ENCODE measurements at places on chromosomes 6 and 20.
A peak's percentile ranks its signal among the peaks of the same experiment; 100 is the strongest.

DNA sequence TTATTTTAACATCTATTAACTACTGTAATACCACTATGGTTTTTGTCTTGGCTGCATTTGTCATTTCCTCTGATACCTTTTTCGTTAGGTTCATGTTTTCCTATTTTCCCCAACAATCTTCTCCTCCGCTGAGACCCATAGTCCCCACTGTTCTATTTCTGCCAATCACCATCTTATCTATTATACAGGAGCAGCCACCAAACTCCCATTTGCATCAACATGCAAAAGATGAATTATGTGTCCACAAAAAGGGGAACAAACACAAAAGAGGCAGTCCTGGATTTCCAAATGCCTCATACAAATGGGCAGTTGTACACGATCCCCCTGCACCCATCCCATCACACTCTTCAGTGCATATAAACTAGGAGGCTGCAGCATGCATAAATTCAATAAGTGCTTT lies 121.7 kb upstream of the MYLIP start:
- no peak for DNase-seq

GRCh38 chr6:39050453-39051112 lies 2.0 kb downstream of the GLP1R start:
- no peak for DNase-seq

GRCh38 chr20:33042430-33042829 lies 11.0 kb downstream of the BPIFB6 start:
- DNase-seq: no peak

DNA sequence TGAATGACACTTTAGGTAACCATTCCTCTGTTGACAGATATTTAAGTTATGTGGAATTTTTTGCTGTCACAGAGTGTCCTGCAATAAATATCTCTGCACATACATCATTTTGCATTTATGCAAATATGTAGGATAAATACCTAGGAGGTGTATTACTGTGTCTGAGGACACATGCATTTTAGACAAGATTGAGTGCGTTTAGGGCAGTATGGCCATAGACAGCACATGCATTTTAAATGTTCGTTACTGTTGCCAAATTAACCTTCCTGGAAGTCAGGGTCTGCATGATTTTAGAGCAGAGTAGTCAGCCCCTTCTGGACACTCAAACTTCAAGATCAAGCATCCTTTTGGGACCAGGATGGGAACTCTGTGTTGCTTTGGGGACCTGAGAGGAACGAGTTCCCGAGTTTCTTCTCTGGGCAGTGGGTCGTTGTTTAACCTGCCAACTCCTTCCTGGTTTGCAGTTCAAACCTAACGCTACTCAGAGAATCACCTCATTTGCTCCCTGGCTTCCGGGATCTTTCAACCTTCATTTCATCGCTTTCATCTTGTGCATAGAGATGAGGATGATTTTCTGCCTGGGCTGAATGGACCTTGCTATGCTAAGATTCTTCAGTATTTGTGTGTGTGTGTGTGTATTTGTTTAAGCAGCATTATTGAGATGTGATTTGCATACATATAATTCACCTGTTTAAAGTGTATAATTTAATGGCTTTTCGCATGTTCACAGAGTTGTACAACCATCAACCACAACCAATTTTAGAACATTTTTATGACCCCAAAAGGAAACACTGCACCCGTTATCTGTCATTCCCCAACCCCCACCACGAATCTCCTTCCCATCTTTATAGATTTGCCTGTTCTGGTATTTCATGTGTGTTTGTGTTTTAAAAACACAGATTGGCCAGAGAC lies 9.8 kb downstream of the BCAS4 start:
- DNase-seq: no peak

GRCh38 chr20:50744143-50744792 lies 12.9 kb downstream of the PARD6B start:
- DNase-seq: peak; percentile 91

- DNase-seq: peak; percentile 50
These were observed 28.3 kb upstream of the PREP start for GRCh38 chr6:105431226-105431625.

DNA sequence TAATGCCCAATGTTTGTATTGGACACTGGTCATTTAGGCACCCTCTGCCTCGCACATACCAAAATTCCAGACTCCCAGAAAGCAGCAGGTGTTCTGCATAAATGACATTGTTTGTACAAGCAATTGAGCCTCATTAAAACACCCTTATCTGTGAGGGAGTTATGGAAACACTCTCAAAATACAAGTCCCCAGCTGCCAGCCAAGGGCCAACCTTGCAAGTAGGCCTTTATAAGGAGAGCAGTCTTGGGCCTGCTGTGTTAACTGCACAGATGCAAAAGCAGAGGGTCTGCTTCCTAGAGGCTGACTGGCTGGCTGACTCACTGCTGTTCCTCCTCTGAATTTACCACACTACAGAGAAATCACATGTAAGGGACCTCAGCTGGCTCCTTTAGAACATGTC lies 150.4 kb upstream of the HMGN3 start:
- peak; percentile 32 for DNase-seq

- DNase-seq: no peak
These were observed 514 bp downstream of the TCFL5 start for GRCh38 chr20:62860924-62861691.

DNA sequence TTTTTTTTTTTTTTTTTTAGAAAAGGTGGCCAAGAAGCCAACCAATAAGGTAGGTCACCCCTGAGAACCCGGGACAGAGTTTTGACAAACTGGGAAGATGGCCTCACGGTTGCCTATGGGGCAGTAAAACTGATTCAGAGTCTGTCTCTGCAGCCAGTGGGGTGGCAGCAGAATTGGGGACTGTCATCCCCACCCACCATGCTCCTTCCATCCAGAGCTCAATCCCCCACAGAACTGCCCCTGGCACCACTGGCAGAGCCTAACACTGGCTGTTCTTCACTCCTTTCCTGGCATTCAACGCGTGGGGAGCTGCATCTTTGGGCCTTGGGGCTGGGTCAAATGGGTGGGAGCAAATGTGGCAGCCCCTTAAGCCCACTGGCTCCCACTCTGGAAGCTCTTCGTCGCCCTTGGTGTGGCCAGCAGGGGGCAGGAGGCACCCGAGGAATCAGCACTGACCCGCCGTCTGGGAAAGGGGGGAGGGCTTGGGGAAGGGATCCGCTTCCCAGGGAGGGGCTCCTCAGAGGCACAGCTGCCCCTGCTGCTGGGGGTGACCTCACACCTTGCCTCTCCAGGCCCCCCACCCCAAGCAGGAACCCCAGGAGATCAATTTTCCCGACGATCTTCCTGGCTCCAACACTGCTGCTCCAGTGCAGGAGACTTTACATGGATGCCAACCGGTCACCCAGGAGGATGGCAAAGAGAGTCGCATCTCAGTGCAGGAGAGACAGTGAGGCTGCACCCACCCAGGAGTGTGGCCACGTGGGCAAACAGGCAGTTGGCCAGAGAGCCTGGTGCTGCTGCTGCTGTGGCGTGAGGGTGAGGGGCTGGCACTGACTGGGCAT lies 10.4 kb downstream of the CD40 start:
- DNase-seq: peak; percentile 9

- no peak for DNase-seq
These were observed 126.5 kb downstream of the FRK start for GRCh38 chr6:115934145-115934544.

- DNase-seq: no peak
These were observed 41.6 kb upstream of the TMEM244 start for GRCh38 chr6:129902681-129903080.

GRCh38 chr20:3046677-3047462 lies 1.0 kb downstream of the MRPS26 start:
- peak; percentile 33 for DNase-seq

DNA sequence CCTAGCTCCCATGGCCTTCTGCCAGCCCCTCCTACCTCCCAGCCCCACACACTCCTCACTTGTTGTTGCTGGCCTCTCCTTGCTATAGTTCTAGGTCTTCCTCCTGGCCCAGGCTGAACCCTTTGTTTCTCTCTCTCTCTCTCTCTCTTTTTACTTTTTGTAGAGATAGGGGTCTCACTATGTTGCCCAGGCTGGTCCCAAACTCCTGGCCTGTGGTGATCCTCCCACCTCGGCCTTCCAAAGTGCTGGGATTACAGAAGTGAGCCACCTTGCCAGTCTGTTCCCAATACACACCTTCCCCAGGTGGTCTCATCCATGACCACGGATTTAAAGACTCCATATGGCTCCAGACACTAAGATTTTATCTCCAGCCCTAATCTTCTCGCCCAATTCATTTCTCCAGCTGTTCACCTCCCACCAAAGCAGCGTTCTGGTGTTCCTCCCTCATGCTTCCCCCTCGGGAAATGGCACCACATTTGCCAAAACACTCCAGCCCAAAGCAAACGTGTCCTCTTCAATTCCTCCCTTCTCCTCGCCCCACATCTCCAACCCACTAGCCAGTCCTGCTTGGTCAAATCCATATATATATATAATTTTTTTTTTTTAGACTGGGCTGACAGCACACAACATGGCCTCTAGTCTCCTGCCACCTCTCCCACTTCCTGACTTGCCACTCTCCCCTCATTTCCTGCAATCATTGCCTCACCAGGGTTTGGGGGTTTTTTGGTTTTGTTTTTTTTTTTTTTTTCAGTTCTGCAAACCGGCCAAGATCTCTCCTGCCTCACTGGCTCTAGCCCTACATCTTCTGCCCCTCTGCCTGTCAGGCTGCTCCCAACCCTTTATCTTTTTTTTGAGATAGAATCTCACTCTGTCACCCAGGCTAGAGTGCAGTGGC lies 104.4 kb downstream of the NCR2 start:
- DNase-seq: no peak

- peak; percentile 30 for DNase-seq
These were observed 211.5 kb downstream of the SOX4 start for GRCh38 chr6:21804941-21805610.

GRCh38 chr6:156848123-156848522 lies 70.9 kb downstream of the ARID1B start:
- DNase-seq: no peak

- peak; percentile 54 for DNase-seq
These were observed 4.3 kb downstream of the VAPB start for GRCh38 chr20:58393299-58393698.

DNA sequence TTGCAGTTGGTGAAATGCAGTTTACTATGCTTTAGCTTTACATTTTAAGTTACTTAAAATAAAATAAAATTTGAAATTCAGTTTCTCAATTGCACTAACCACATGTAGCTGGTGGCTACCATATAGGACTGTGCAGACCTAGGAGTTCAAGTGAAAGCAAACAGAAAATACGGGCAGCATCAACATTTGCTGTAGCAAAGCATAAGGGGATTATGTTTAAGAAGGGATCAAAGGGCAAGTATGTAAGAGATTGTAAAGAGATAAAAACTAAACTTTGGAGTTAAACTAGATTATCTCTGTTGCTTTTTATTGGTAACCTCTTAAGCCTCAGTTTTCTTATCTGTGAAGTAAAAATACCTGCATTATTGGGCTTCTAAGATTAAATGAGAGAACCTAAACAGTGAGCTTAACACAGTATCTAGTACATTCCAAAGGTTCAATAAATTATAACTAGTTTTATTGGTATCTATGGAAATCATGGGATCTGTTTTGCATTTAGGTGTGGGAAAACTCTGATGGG lies 81.2 kb downstream of the SPTLC3 start:
- DNase-seq: no peak

DNA sequence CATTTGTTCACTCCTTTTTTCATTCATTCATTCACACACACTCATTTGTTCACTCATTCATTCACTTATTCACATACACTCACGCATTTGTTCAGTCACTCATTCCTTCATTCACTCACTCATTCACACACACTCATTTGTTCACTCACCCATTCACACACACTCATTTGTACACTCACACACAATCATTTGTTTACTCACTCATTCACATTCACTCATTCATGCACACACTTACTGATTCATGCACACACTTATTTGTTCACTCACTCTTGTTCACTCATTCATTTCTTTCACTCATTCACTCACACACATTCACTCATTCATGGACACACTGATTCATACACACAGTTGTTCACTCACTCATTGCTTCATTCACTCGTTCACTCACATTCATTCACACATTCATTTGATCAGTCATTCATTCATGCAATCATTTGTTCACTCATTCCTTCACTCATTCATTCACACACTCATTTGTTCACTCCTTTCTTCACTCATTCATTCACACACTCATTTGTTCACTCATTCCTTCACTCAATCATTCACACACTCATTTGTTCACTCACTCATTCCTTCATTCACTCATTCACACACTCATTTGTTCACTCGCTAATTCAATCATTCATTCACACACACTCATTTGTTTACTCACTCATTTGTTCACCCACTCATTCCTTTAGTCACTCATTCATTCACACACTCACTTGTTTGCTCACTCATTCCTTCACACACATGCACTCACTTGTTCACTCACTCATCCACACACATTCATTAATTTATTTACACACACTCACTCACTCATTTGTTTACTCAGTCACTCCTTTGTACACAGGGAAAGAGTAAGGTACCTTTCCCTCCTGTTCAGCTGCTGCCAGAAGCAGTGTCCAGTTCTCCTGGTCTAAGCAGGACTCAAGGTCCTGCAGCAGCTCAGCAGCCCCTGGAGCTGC lies 50.7 kb upstream of the BHLHE23 start:
- DNase-seq: peak; percentile 5

GRCh38 chr20:49845060-49845459 lies 32.4 kb downstream of the SLC9A8 start:
- no peak for DNase-seq

DNA sequence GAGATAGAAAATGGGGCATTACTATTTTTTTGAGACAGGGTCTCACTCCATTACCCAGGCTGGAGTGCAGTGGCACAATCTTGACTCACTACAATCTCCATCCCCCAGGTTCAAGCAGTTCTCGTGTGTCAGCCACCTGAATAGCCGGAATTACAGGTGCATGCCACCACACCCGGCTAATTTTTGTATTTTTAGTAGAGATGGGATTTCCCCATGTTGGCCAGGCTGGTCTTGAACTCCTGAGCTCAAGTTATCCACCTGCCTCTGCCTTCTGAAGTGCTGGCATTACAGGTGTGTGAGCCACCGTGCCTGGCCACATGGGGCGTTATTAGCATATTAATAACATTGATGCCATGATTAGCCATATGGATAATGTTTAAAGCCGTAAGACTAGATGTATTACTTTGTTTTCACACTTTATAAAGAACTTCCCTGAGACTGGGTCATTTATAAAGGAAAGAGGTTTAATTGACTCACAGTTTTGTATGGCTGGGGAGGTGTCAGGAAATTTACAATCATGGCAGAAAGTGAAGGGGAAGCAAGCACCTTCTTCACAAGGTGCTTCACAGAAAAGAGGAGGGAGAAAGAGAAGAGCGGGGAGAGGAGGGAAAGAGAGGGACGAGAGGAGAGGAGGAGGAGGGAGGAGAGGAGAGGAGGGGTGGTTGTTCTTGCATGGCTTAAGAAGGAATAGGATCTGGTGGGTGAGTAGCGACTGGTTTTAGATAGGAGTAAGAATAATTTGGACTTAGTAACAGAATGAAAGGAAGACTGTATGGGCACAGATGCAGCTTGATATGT lies 51.9 kb downstream of the MYO6 start:
- DNase-seq: no peak

- DNase-seq: no peak
These were observed 25.9 kb downstream of the LYRM4 start for GRCh38 chr6:5234874-5235273.

GRCh38 chr6:154751011-154751800 lies 18.0 kb downstream of the SCAF8 start:
- DNase-seq: no peak

GRCh38 chr6:148271711-148272439 lies 70.8 kb upstream of the SASH1 start:
- DNase-seq: peak; percentile 88

Measured in fibroblast of lung (primary cell).